CD4-positive, alpha-beta T cell treated with Interleukin-21 for 1 hour (primary cell): ENCODE measurements at places on chromosomes 6 and 20.

DNA sequence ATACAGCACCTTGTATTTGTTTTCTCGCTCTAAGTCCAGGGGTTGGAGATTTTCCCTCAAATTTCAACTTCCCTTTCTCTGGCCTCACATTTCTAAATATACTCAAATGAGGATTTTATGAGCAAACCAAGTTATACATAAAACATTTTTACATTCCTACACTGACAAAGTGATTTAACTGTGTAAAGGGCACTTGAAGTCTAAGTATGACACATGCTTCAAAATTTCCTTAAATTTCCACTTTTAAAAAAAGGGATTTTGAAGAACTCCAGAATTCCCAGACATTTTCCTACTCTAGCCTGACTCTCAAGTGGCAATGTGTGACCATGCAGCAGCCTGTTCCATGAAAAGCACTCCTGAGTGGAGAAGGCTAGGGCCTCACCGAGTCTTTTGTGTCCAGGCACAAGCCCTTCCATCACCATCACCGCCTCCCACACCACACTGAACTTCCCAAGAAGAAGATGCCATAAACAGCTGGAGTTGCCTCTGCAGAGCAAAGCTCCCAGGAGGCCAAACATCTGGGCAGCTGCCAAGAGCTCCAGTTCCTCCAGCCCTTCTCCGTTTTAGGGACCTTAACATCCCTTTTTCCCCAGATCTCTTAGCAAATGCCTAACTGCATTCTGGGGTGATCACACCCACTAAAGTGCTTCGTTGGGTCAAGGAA is 68.9 kb downstream of the NCR2 start:
- DNase-seq, result no peak

GRCh38 chr6:98672681-98673475 is 161.5 kb upstream of the POU3F2 start:
- DNase-seq, result no peak

- no peak for DNase-seq
Measured at GRCh38 chr6:169880516-169880915, 129.1 kb downstream of the ERMARD start.

- DNase-seq, result no peak
Measured at GRCh38 chr20:39789411-39789810, 827.3 kb downstream of the DHX35 start.

GRCh38 chr20:62831854-62832211 is 15.0 kb downstream of the COL9A3 start:
- DNase-seq, result no peak

- DNase-seq, result peak; percentile 41
Measured at GRCh38 chr20:51661609-51662178, 106.5 kb downstream of the ATP9A start.

GRCh38 chr6:122154912-122155575 is 244.4 kb upstream of the HSF2 start:
- DNase-seq, result no peak

DNA sequence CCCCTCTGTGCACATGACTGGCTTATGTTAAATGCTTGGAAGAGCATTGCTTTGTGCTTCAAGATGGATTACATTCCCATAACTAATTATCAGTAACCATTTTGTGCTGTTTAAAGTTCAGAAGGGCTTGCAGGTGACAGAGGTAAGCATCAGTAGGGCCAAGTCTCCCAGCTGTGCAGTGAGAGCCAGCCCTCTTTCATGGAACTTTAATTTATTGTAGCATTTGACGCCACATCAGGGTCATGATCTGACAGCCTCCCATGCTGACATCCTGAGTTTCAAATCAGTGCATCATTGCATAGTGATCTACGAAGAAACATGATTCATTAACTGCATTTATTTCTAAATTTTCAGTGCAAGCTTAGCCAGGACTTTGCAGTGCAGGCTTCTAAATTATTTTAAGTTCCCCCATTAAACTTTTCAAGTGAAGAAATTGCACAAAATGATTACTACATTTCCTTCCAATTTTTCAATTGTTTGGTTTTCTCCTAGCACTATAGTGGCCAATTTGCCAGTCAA is 380.9 kb downstream of the UTRN start:
- no peak for DNase-seq
